ENCODE measurements at places on chromosomes 5 and 9. TPM values are rescaled to one million over a fixed set of nuclear protein-coding genes. Genes with fewer than 3 reads are reported as not detected.

The PCDHB7 gene
- 7.1 TPM for polyA plus RNA-seq

The HTR4 gene
- 0.05 TPM for polyA plus RNA-seq

The PCDHB2 gene
- 8.1 TPM for polyA plus RNA-seq

The COX7C gene
- polyA plus RNA-seq = 913 TPM

The BTNL3 gene
- polyA plus RNA-seq = 0.13 TPM

The EMB gene
- 3.7 TPM for polyA plus RNA-seq

The ARSI gene
- 2.5 TPM for polyA plus RNA-seq

The SLC36A2 gene
- 12.7 TPM for polyA plus RNA-seq

The FSD1L gene
- polyA plus RNA-seq = 9.9 TPM

DNA sequence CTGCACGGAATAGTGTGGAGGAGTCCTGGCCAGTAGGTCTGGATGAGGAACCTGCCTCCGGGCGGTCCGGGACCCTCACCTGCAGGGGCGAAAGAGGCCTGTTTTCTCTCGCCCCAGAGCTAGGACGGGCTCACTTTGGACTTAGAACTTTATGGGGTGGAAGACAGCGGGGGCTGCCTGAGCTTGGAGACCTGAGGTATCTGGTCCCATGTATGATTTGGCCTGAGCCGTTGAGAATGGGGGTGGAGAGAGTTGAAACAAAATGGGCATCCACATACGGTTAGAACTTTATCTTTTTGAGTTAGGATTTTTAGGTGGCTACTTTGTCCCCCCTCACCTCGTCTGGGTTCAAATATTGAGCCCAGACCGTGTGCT lies 681 bp upstream of the ETF1 start:
- no peak for DNase-seq

DNA sequence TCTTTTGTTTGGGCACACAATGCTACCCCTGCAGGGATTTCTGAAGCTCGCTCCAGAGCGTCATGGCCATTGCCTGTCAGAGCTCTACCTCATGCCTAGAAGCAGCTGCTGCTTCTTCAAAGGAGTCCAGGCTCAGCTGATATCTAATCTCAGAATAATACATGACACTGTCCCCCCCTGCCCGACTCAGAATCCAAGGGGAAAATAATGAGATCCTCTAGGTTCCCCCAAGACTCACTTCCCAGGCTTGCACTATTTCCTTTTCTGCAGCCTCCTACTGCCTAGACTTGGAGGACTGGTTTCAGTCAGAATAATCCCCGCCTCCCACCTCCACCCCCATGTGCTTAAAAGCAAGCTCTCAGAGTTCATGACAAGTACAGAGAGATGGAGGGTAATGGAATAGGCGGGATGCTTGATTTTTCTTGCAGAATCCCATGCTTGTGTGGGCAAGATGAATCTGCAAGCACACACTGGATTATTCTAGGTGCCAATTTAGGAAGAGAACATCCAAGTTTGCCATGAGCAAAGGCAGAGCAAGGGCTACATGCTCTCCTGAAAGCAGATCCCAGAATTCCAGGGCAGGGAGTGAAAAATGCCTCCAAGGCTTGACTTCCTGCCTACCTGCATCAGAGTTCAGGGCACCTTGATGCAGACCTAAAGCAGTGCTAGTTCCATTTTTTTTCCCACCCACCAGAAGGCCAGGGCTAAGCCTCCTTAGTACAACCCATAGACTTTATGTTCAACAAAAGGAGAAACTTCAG lies 97.4 kb upstream of the IFNK start:
- no peak for DNase-seq

GRCh38 chr9:84169240-84169639 lies 171.3 kb downstream of the SLC28A3 start:
- no peak for DNase-seq

DNA sequence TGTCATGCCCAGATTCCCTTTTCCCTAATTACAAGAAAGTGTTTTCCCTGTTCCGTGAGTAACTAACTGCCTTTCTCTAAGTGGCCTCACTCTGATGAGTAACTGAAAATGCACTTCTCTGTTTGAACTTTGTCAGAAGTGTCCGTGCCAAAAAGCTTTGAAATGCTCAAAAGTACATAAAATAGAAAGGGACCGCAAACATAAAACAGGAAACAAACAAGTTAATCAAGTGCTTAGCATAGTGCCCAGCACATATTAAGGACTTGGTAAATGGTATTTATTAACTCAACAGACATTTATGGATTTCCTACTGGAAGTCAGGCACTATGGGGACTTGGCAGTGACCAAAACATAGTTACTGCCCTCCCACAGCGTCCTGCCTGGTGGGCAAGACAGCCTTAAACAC lies 22.3 kb downstream of the AQP3 start:
- no peak for DNase-seq

DNA sequence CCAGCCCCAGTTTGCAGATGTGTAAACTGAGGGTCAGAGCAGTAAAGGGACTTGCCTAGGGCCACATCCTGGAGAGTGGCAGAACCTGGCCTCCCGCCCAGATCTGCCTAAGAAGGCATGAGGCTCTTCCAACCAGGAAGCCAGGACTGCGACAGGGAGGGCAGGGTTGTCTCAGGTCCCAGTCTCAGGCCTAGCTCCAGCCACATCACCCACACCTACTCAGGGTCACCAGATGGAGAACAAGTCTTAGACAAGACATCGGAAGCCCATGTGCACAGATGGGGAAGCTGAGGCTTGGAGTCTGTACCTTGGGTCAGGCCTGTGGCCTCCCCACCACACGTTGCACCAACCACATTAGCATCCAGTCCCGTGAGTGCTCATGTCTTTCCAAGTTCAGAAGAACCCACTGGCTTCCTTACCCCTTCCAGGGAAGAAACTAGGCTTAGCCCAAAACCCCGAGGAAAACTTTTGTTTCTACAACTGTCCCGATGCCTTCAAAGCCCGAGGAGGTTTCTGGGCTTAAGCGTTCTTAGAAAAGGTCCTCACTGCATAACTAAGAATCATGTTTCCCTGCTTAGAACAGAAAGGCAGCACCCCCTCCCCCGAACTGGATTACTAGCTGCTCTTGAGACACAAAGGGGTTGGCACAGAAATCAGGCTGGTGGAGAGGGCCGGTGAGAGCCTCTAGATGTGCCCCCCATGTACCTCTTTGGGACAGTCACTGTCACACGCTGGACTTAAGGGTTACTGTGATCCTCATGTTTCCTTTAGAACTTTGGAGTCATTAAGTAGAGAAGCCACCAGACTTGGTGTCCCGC lies 2.2 kb downstream of the FAM78A start:
- DNase-seq = no peak

DNA sequence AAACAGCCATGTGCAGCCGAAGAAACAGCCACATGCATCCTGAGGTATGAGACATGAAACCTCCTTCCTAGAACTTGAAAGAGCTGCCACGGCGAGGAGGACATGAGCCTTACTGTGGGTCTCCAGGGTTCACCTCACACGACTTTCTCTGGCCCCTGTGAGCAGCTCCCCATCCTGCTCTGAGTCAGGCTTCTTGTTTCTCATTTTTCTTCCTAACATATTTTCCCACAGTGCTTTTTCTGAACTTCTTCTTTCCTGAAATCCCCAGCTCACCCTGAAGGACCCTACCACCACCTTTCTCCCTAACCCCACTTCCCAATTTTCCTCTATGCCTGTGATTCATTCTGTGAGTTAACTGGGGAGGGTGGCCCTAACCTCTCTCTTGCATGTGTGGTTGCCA lies 33.7 kb upstream of the ADRB2 start:
- no peak for DNase-seq

DNA sequence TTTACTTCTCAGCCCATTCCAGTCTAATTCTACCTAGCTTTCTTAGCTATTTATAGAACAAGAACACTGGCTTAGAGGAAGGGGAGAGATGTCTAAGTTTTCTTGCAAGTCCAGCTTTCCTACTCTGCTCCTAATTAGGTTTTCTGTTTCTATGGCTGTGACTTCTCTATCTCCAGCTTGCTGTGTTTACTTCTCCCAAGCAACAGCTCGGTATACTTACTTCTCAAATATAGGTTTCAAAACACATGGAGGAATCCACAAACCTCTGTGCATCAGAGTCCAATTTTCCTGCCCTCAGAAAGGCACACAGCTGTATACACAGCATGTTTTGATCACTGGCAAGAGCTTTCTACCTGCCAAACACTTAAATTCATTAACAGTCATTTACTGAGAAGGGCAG lies 17.4 kb upstream of the HMGCR start:
- DNase-seq = no peak

GRCh38 chr5:523441-524222 lies 617 bp downstream of the SLC9A3 start:
- no peak for DNase-seq

DNA sequence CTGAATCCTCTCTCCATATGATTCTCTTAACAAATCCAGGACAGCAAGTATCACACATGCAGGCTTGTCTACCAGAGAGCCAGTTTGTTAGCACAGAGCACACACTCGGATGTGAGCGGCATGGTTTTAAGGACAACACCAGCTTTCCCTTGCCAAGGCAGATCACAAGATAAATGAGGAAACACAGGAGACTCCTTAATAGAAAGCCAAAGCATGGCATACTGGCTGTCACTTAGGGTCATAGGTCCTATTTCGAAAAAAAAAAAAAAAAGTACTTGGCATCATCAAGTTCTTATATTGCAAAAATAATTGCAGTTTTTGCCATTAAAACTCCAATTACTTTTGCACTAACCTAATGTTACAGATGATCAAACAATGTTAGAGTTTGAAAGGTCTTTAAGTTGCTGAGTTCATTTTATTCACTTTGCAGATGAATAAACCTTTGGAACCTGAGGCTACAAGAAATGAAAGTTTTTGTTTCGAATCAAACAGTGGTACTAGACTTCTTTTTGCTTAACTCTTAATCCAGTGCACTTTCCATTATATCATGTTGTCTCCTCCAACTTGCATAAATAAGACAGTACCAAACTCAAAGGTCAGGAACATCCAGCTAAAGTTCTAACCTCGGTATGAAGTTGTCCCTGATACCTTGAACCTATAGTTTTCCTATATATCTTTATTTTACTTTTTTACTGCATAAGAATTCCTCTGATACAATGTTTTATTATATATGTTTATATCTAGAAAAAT lies 138.5 kb downstream of the MPDZ start:
- no peak for DNase-seq

DNA sequence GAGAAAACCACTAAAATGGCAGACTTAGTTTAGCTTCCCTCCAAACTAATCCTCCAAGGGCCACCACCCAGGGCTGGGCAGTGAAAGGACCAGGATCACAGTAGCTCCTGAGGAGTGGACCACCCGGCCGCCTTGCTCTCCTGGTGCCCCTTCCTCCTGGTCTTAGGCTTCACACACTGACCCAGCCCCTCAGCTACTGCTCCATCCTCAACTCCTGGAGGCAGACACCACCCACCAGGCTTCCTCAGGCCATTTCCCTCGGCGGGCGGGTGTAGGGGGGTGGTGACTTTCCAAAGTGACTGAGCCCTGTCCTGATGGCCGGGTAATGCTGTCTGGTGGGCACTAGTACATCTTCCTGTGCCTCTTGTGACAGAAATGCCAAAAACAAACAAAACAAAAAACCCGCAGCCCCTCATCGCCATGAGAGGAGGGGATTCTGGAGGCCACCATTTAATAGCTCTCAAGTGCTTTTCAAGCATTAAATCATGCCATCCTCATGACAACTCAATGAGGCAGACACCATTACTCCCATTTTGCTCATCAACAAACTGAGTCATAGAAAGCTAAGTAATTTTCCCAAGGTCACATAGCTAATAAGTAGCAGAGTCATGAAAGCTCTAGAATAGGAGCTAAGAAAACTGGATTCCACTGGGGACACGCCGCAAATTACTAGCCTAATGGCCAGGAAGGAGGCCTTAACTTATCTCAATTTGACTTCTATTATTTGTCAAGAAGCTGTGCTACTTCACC lies 91.3 kb upstream of the LRRTM2 start:
- DNase-seq = no peak

DNA sequence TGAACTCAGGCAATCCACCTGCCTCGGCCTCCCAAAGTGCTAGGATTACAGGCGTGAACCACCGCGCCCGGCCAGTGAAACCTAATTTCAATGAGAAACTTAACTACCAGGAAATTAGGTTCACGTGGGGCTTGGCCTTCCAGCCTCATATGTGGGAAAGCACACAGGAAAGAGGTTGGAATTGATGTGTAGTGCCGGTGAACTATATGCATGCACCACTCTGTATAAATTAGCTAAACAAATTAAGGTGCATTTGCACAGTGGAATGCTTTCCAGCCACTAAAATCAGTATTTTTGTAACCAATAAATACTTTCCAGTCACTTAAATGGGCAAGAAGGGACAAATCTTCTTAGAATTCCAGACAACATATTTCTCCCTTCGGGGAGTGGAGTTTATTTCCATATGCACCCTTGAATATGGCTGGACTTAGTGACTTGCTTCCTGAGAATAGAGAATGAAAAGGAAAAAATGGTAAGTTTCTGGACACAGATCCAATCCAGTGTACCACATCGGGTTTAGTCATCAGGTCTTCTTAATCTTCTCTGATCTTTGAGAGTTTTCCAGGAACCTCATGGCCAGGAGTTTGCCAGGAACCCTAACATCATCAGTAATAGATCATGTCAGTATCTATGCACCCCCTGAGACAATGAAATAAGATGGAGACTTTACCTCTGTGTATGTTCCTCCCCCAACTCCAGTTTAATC lies 24.9 kb downstream of the ATOX1 start:
- no peak for DNase-seq

- no peak for DNase-seq
These were observed 89.1 kb upstream of the IER5L start for GRCh38 chr9:129267141-129267540.
